Muscle of leg (tissue), 16 donors: ENCODE measurements at places on chromosomes 6 and 20.

GRCh38 chr6:13513626-13514502 lies 26.5 kb upstream of the GFOD1 start:
- no peak for DNase-seq

DNA sequence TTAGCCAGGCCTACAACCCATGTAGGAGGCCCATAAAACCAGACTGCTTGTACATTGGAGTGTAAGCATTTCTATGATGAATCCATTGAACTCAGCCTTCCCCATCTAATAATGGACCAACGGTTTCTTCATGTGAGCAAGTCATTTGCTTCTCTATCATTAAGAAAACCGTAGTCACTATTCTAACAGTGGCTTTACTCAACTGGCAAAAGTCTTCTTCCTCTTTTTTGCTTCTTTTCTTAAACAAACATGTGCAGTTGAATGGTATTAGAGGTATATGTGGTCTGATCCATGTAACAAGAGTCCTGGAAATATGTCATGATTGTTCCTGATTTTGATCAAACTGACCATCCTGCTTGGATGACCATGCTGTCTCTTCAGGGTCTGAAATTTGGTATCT lies 132.4 kb upstream of the STXBP5 start:
- DNase-seq = no peak

- DNase-seq = no peak
Observed at GRCh38 chr20:57439432-57439831, 48.2 kb downstream of the RBM38 start.

- no peak for DNase-seq
Observed at GRCh38 chr6:153832543-153832942, 206.5 kb upstream of the OPRM1 start.

- DNase-seq = no peak
Observed at GRCh38 chr20:63442100-63442493, 30.4 kb downstream of the KCNQ2 start.

DNA sequence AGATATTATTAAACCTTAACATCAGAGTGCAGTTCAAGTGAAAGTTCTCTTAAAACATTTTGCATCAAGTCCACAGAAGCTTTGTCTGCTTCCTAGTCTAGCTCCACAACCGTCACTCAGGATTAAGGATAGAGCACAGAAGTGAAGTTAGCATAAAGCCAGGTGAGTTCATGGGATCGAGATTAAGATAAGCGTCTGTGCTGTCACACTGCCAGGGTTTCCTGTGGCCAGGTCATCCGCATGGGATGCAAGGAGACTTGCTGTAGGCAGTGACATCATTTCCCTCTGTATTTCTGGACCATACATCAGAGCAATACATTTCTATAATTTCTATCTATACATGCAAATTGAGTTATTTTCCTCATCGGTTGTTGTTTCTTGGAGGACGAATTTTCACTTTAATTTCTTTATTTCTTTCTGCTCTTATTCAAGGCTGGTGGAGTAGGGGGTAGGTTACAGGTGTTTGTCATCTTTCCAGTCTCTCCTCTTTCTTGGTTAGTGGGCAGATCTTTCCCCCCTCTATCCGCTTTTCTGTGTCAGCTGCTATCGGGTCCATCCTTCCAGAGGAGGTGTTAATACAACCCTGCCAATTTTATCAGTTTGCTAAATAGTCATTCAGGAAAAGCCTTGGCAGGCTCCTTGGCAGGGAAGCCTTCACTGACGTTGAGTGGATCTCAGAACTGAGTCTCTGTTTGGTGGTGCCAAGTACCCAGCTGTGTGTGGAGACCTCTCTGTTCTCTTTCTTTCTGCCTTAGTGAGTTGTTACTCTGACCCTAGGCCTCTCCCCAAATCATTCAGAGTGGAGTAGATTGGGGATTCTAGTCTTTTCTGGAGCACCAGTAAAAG lies 307.6 kb upstream of the MAP3K7 start:
- DNase-seq = no peak

DNA sequence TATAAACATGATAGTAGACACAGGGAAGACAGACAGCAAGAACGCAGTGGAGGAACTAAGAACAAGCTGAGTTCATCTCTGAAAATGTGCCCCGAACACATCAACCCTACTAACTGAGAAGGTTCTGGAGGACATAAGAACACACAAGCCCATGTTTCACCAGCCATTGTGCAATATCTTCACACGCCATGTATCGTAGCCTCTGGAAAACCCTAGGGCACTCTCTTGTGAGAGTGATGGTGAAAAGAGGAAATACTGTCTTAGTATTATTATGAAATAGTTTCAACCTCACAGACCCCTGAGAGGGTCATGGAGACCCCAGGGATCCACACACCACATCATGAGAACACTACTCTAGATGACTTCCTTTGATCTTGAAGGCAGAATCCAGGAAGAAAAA lies 26.1 kb upstream of the FOXF2 start:
- DNase-seq = no peak

- no peak for DNase-seq
Observed at GRCh38 chr6:12608016-12608860, 108.3 kb upstream of the PHACTR1 start.

- DNase-seq = no peak
Observed at GRCh38 chr6:20770773-20771172, 236.5 kb downstream of the CDKAL1 start.

- peak; percentile 55 for DNase-seq
Observed at GRCh38 chr6:35601331-35602132, 87.2 kb downstream of the FKBP5 start.

GRCh38 chr20:18272451-18272850 lies 15.9 kb upstream of the ZNF133 start:
- DNase-seq = no peak

DNA sequence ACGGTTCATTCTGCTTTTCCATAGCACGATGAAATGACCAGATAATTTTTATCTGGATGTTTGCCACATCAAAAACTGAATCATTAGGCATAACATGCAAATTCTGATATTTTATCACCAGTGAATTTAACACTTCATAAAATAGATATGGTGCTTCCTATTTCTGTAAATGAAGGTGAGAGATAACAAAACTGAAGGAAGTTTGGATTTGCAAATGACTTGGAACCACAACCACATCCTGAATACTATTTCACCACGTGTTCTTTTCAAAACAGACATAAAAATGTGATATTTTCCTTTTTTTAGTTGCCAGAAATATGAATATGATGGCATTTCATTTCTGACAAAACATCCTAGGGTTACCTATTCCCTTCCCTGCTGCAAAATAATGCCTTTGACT lies 146.1 kb downstream of the EDN1 start:
- DNase-seq = no peak

GRCh38 chr6:19723545-19723944 lies 113.6 kb upstream of the ID4 start:
- DNase-seq = no peak

DNA sequence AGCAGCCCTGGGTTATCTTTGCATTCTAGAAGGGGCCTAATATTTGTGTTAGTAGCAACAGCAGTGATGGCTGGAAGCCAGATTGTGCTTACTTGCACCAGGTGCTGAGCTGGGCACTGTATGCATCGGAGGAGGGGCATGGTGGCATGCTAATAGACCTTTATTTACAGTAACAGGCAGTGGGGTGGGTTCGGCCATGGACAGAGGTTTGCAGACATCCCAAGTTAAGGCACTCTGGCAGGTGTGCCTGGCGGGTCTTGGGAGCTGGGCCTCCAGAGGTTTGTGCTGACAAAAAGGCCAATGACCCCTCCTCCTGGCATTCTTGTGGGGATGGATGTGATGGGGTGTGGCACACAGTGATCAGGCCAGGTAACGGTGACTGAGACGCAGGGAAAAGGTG lies 39.0 kb upstream of the CD93 start:
- DNase-seq = no peak

GRCh38 chr6:112007805-112008204 lies 46.1 kb upstream of the CCN6 start:
- DNase-seq = peak; percentile 43

DNA sequence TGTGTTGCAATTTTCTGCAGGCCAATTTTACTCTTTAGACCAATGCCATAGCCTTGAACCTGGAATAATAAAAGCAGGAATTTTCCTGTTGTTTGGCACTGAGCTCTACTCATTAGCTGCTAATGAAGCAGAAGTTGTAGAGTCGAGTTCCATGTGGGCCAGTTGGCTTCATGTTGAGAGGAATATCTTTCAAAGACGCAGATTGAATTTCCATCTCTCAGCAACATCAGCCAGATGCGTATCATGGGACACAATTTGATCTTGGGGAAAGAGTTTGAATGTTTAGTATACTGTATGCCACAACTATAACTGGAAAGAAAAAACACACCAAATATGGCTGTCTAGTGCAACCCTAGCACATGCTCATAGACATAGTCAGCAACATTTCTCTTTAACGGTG lies 259.6 kb downstream of the BCKDHB start:
- DNase-seq = peak; percentile 83

DNA sequence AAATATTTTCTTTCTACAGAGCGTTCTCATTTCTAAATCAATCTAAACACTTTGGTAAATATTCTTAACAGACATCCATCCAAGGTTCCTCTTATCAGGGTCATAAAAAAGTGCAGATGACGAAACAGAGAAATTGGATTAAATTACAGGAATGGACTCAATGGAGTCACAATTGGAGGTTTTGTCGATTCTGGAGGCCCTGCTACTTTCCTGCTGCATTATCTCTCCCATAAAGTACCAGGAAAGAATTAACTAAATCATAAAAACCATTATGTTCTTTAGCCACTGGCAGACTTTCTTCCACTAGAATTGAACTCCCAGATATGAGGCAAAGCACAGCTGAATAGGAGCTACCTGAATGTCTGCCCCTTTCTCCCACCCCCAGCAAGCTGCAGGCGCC lies 610.6 kb downstream of the HDGFL1 start:
- no peak for DNase-seq

DNA sequence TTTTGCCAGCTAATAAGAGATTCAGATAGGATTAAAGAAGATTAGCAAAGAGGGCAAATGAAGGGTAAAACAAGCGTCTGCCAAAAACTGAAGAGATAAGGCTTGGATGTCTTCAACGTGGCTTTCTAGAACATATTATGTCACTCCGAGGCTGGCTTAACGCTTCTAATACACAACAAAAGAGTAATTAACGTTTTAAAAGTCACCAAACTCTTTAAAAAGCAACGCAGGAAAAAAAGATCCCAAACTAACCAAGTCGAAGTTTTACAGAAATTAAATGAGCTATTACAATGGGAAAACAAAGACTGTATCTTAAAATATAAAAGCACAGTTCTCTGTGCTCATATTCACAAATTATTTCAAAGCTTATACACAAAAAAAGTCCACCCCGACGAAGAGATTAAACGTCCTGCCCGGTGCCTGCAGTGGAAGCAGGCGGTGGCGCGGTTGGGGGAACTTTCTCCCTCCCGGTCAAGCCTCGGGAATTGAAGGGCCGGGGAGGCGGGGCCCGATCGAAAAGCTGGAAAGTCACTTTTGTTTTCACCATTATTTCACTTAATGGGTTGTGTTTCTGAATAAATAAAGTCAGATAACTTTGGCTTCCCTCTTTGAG lies 1.2 kb downstream of the MAK start:
- peak; percentile 37 for DNase-seq

- no peak for DNase-seq
Observed at GRCh38 chr6:134474955-134475354, 157.0 kb upstream of the SGK1 start.

- DNase-seq = no peak
Observed at GRCh38 chr6:167706313-167707109, 120.2 kb upstream of the AFDN start.

DNA sequence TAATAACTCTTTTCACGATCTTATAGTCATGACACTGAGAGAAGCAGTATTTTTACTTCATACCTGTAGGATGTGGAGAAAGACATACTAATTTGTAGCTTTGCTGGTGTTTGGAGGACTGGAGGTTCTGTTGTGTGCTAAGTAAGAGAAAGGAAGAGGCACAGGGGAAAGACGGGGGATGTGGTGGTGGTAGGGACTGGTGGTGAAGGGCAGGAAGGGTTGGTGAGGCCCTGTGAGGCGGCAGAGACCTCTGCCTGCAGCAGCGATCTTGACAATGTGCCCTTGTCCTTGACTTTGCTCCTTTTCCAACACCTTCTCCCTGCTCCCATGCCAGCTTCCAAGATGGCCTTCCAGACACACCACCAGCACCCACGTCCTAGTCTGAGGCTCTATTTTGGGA lies 32.6 kb upstream of the MPC1 start:
- no peak for DNase-seq

- DNase-seq = no peak
Observed at GRCh38 chr20:38700141-38700540, 24.1 kb upstream of the SLC32A1 start.

DNA sequence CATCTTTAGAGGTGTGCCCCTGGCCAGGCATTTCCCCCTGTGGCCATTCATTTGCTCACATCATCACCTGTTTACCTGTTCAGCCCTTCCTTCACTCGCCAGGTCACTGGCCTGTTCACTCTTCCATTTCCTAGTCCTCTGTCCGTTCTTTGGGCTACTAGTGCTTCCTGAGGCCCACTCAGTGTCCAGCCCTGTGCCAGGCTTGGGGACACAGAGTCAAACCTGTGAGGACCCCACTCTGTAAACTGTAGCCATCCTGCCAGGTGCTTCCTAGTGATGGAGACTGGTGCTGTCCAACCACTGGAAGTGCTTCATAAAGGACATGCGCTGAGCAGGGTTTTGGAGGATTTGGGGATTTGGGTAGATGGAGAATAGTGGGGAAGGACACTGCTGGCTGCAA lies 3.5 kb downstream of the DLGAP4 start:
- DNase-seq = no peak

- DNase-seq = no peak
Observed at GRCh38 chr6:16769986-16770376, 8.7 kb upstream of the ATXN1 start.
